CD4-positive, alpha-beta T cell (primary cell): ENCODE measurements at places on chromosomes 13 and 19. TPM values are rescaled to one million over a fixed set of nuclear protein-coding genes. Genes with fewer than 3 reads are reported as not detected.
A peak's percentile ranks its signal among the peaks of the same experiment; 100 is the strongest.

Gene CGB8
- not detected for total RNA-seq

Gene SMIM44
- not detected for total RNA-seq

Gene TMED1
- 6.7 TPM for total RNA-seq

Gene C19orf67
- not detected for total RNA-seq

Gene NTF4
- not detected for total RNA-seq

Gene MICU2
- 28.4 TPM for total RNA-seq

Gene AMER2
- total RNA-seq, result not detected

Gene SULT2B1
- total RNA-seq, result not detected

Gene MRI1
- total RNA-seq, result 20.4 TPM

Gene FUT2
- total RNA-seq, result not detected

DNA sequence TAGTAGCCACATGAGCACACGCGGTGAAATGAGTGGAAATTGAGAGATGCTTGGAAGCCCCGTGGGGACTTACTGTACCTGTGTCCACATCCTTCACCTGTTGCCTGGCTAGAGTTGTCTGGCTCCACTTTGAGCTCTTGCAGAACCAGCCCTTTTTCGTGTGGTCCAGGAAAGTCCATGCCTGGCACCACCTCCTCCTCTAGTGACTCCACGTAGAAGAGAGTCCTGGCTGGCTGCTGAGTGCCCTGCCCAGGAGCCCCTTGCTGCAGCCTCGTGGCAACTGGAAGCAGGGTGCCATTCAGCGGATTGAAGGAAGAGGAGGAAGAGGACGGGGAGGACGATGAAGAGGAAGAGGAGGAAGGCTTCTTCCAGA is 515 bp upstream of the ATXN8OS start:
- no peak for DNase-seq

- no peak for DNase-seq
These were observed 2.6 kb upstream of the TIMM13 start for GRCh38 chr19:2429917-2430535.

- no peak for DNase-seq
These were observed 1891.6 kb upstream of the PCDH20 start for GRCh38 chr13:63307228-63307627.

GRCh38 chr13:97726664-97727280 is 226.7 kb upstream of the IPO5 start:
- no peak for DNase-seq

GRCh38 chr13:34546344-34547250 is 395.5 kb upstream of the NBEA start:
- DNase-seq, result no peak

DNA sequence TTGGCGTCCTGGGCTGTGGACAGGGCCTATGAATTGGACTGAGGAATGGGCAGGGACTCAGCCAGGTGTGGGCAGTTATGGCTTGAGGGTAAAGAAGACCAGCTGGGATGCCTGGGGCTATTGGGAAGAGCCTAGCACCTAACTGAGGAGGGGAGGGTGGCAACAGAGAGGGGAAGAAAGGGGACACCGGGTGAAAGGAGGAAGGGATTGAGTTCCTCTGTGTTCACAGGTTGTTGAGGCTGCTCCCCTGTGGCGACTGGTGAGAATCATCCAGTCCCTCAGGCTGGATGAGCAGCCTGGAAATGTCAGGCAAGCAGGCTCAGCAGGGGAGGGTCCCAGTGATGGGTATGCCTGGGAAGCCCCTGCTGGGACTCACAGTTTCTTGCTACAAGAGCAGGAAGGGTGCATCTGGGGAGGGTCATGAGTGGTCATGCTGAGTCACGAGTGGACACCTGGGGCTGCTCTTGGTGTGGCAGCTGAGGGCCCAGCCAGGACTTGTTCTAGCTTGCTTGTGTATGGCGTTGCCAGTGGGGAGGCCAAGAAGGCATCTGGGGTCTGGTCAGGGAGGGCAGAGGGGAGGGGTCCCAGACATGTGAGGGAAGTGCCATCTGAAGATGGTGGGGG is 1.4 kb downstream of the ZNF324 start:
- DNase-seq, result no peak

- no peak for DNase-seq
These were observed 14.1 kb upstream of the RELB start for GRCh38 chr19:44987148-44987675.

DNA sequence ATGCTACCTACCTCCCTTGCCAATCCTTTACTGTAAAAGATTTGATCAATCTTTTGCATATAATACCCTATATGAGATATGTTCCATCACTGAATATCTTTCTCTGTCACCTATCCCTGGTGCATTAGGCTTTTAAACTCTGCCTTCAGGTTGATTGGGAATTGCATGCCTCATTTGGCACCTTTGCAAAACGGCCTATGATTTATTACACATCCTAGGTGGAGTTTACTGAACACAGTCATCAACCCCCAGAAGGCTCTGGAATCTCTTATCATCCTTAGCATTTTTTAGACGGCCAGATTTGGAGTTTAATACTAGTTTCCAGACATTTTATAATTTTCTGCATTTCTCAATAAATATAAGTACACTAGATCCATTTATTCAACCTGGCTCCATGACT is 448.4 kb upstream of the SLC10A2 start:
- DNase-seq, result no peak

- no peak for DNase-seq
These were observed 60.1 kb downstream of the DCT start for GRCh38 chr13:94419304-94419924.

DNA sequence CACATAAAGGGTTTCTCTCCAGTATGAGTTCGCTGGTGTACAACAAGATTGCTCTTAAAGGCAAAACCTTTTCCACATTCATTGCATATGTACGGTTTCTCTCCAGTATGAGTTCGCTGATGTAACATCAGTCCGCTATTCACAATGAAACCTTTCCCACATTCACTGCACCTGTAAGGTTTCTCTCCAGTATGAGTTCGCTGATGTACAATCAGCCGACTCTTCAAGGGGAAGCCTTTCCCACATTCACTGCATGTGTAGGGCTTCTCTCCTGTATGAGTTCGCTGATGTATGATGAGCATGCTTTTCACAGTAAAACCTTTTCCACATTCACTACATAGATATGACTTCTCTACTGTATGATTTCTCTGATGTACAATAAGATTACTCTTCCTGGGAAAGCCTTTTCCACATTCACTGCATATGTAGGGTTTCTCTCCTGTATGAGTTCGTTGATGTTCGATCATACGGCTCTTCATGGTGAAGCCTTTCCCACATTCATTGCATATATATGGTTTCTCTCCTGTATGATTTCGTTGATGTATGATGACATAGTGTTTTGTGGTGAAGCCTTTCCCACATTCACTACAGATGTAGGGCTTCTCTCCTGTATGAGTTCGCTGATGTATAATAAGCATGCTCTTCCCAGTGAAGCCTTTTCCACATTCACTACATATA is 6.0 kb upstream of the ZNF614 start:
- no peak for DNase-seq

- DNase-seq, result no peak
These were observed 11.0 kb downstream of the CYTH2 start for GRCh38 chr19:48480183-48480557.

GRCh38 chr13:22793598-22794134 is 387.1 kb upstream of the SGCG start:
- DNase-seq, result no peak

GRCh38 chr19:2552859-2553258 is 76.9 kb downstream of the GADD45B start:
- no peak for DNase-seq

GRCh38 chr19:45472563-45473366 is 5.0 kb downstream of the FOSB start:
- DNase-seq, result no peak

DNA sequence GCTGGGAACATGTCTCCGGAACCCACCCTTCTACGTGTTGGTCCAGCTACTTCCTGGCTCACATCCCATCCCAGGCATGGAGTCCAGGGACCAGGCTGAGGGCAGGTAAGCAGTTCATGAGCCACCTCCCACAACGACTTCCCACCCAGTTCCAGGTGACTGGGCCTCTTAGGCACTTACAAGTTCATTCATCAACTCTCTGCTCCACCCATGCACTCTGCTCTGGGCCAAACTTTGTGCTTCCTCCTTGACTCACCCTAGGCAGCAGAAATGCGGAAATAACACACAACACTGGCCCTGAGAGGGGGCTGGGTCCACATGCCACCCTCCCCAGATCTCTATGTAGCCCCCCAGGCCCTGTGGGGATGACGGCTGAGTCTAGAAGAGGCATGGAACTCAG is 20.5 kb downstream of the IQCN start:
- DNase-seq, result peak; percentile 32

GRCh38 chr19:28898249-28898648 is 314.7 kb downstream of the UQCRFS1 start:
- DNase-seq, result no peak

- no peak for DNase-seq
These were observed 71.8 kb downstream of the SPACA7 start for GRCh38 chr13:112447761-112448603.

GRCh38 chr13:111460548-111461444 is 140.4 kb downstream of the TEX29 start:
- no peak for DNase-seq

GRCh38 chr13:25203127-25203740 is 31.1 kb upstream of the AMER2 start:
- DNase-seq, result no peak

GRCh38 chr13:113552786-113553434 is 31.6 kb upstream of the TFDP1 start:
- no peak for DNase-seq

GRCh38 chr13:31786011-31786410 is 46.7 kb downstream of the RXFP2 start:
- no peak for DNase-seq

GRCh38 chr19:40685563-40685962 is 4.9 kb downstream of the NUMBL start:
- DNase-seq, result no peak

DNA sequence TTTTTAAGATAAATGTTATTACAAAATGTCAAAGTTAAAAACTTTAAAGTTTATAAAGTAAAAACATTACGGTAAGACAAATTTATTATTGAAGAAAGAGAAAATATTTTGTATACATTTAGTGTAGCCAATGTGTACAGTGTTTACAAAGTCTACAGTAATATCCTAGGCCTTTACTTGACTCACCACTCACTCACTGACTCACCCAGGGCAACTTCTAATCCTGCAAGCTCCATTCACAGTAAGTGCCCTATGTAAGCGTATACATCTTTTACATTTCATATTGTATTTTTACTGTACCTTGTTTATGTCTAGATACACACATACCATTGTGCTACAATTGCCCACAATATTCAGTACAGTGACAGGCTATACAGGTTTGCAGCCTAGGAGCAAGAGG is 448.2 kb downstream of the KCTD12 start:
- no peak for DNase-seq

GRCh38 chr13:42047561-42048341 is 697 bp upstream of the DGKH start:
- peak; percentile 3 for DNase-seq

DNA sequence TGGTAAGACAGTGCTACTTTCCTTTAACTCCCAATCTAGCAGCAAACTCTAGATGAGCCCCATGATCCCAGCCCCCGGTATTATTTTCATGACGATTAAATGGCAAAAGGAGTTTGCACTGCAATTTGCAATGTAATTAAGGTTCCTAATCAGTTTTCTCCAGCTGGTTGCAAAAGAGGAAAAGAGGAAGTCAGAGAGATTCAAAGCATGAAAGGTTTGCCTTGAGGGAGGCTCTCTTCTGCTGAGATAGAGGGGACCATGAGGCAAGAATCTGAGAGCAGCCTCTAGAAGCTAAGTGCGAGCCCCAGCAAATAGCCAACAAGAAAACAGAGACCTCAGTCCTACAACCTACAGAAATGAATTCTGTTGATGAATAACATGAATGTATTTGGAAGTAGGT is 527.1 kb downstream of the UQCRFS1 start:
- no peak for DNase-seq

DNA sequence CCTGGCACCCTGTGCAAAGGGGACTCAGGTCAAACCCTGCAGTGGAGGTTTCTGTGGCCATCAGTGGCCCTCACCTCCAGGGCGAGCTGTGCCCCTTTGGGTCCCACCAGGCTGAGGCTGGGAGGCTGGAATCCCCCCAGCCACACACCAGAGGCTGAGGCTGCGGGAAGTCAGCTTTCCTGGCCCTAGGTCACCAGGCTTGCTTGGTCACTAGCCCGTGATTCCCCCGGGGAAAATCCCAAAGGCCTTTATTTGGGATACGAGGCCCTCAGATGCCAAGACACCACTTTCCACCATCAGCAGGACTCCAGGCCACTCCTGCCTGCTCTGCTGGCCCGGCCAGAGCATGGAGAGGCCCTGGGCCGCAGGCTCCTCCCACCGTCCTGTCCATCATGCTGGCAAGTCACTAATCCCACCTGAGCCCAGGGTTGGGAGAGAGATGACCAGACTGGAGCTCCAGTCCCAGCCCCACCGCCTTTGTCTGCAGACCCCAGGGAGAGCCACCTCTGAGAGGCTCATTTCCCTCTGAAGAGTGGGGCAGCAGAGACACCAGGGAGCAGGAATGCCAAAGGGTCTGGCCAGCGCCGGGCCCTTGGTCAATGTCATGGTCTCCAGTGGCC is 4.7 kb downstream of the NKPD1 start:
- DNase-seq, result no peak

- peak; percentile 42 for DNase-seq
These were observed 618 bp downstream of the TMEM38A start for GRCh38 chr19:16661480-16662034.

DNA sequence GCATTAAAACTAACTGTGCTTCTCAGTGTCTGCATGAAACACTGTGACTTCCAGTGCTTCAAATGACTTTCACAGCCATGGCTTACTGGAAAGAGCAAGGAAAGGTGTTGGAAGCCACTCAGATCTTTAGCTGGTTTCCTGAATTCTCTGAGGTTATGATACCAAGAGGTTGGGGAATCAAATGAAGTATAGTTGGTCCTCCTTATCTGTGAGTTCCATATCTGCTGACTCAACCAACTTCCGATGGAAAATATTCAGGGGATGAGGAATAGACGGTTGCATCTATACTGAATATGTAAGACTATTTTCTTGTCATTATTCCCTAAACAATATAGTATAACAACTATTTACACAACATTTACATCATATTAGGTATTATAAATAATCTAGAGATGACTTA is 32.4 kb downstream of the EPSTI1 start:
- no peak for DNase-seq

DNA sequence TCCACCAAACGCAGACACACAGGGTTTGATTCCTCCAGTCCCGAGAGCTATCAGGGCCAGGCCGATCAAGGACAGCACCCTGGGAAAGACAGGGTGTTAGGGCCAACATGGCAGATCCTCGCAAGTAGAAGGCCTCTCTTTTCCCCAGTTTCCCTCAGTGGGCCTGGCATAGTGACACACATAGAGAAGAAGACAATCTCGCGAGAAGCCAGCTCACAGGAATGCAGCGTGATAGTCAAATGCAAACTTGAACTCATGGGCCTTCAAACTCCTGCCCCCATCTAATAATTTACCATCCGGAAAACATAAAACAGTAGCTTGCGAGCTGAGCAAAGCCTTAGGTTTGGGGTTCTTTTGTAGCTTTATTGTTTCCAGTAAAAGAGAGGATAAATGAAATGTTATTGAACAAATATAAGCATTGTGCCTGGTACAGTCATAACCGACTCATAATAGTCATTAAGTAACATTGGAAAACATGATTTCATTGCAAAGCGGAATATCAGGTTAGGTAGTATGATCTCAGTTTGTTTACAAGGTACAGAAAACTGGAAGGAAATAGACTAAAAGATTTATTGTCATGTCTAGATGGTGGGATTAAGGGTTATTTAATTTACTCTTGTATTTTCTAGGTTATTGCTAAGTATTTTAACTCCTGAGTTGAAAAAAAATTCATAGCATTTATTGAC is 30.5 kb downstream of the SLC15A1 start:
- DNase-seq, result no peak

GRCh38 chr19:40974633-40975037 is 16.4 kb upstream of the CYP2B6 start:
- peak; percentile 77 for DNase-seq
